Left cardiac atrium (tissue), 4 donors: ENCODE measurements at places on chromosomes 12 and 14.

DNA sequence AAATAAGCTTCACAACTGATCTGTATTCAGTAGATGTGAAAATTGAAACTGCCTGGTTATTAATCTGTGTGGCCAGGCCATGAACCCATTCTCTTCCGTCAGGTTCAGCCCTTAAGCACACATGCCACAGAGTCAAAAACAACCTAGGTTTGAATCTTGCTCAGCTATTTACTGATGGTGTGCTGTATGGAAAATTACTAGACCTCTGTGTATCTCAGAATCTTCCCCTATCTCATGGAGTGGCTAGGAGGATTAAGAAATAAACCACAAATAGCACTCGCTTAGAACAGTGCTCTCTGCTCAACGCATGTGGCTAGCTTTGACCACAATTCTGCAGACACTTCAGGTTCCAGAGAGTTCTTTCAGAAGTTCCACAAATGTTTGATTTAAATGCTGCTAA is 240.7 kb upstream of the PLEKHG7 start:
- DNase-seq: no peak

- DNase-seq: no peak
Measured at GRCh38 chr14:68634874-68635595, 157.8 kb downstream of the ZFP36L1 start.

DNA sequence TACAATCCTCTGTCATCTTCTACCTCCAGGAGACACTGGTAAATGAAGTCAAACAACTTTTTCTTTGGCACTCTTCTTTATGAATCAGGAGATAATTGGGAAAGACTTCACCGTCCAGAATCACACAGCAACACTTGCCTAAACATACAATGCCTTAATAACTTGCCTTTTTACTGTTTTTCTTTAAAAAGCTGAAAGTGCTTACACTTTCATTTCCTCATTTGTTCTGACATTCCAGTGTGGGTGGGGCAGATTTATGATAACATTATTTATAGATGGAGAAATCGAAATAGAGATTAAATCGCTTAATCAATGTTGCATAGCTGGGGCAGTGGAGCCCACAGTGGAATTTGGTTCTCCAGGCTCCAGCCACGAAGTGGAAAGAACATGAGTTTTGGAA is 2.8 kb upstream of the FRS2 start:
- no peak for DNase-seq

- no peak for DNase-seq
Measured at GRCh38 chr14:64260418-64260817, 33.8 kb downstream of the ESR2 start.

GRCh38 chr12:123119808-123120207 is 31.1 kb downstream of the PITPNM2 start:
- DNase-seq: no peak

DNA sequence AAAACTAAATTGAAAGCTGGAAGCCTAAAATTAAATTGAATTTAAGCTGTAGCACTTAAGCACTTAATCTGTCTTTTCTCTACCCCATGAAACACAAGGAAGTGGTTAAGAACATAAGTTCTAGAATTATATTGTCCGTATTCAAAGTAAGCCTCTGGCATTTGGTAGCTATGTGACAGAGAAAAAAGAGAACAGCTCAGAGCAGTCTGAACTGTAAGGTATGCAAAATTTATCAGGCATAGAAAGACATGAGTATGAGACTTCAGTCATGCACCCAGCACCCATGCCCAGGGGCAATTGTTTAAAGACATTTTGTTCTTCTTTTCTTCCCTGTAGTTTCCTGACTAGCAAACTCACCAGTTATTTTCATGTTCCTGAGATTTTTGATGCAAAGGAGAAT is 116.7 kb downstream of the KCNMB4 start:
- no peak for DNase-seq

- no peak for DNase-seq
Measured at GRCh38 chr14:44463356-44464004, 43.6 kb downstream of the FSCB start.

- no peak for DNase-seq
Measured at GRCh38 chr12:131126662-131127173, 173.0 kb downstream of the ADGRD1 start.

- no peak for DNase-seq
Measured at GRCh38 chr14:89903340-89903952, 51.1 kb downstream of the EFCAB11 start.

- DNase-seq: no peak
Measured at GRCh38 chr12:45547132-45547531, 182.4 kb upstream of the ARID2 start.

GRCh38 chr14:36524220-36524837 is 4.3 kb upstream of the NKX2-1 start:
- DNase-seq: no peak

GRCh38 chr12:92950011-92950410 is 20.9 kb upstream of the EEA1 start:
- no peak for DNase-seq

- DNase-seq: no peak
Measured at GRCh38 chr14:96795109-96795828, 1.9 kb upstream of the VRK1 start.

DNA sequence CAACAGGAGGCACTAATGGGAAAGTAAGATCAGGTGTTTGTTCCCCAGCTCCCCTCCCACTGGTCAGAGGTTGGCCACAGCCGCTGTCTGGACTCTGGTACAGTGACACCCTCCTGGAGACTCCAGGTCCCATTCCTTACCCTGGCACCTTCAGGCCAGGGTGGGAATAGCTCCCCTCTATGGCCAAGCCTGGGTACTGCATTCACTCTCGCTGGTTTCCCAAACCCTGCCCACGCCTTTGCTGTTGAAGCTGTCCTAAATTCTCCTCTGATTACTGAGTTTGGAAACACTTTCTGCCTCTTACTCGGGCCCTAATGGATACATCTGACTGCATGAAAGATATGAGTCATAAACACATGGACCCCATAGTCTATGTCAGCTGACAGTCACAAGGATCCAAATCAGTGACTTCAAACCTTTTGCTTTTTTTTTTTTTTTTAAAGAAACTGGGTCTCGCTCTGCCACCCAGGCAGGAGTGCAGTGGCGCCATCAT is 17.9 kb downstream of the HRK start:
- no peak for DNase-seq

- no peak for DNase-seq
Measured at GRCh38 chr12:124737040-124737419, 126.6 kb downstream of the SCARB1 start.

- no peak for DNase-seq
Measured at GRCh38 chr12:100145643-100146042, 3.0 kb upstream of the BLTP3B start.

GRCh38 chr12:3323002-3323685 is 167.9 kb upstream of the PRMT8 start:
- DNase-seq: peak; percentile 18

GRCh38 chr14:75941030-75941429 is 40.8 kb downstream of the TGFB3 start:
- DNase-seq: peak; percentile 39

DNA sequence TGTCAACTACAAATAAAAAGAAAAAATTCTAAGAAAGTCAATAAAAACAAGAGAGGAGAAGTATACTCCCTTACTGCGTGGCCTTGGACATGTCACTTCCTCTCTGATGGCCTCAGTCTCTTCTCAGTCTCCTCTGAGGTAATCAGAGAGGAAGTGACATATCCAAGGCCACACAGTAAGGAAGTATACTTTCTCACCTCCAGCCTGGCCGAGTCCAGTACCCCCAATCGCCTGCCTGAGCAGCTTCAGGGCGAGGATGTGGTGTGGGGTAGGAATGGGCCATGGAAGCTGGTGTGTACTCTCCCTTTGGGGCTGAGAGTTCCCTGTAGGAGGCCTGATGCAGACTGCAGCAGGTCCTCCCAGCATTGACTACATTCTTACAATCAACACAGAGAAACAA is 15.8 kb downstream of the VDR start:
- DNase-seq: no peak

DNA sequence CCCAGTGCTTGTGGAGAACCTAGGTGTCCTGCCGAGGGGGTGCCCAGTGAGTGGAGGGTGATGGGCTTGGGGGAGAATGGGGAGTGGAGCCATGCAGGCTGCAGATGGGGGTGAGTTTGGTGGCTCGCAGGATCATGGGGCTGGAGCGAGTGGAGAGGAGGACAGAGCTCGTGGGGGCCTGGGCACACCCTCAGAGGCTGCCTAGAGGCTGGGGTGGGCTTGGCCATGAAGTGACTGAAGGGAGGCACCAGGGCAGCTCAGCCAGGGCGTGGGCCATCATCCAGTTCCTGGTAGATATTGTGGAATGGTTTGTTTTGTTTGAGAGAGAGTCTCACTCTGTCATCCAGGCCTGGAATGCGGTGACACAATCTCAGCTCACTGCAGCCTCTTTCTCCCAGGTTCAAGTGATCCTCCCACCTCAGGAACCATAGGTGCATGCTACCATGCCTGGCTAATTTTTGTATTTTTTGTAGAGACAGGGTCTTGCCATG is 43.4 kb upstream of the AMN start:
- no peak for DNase-seq

DNA sequence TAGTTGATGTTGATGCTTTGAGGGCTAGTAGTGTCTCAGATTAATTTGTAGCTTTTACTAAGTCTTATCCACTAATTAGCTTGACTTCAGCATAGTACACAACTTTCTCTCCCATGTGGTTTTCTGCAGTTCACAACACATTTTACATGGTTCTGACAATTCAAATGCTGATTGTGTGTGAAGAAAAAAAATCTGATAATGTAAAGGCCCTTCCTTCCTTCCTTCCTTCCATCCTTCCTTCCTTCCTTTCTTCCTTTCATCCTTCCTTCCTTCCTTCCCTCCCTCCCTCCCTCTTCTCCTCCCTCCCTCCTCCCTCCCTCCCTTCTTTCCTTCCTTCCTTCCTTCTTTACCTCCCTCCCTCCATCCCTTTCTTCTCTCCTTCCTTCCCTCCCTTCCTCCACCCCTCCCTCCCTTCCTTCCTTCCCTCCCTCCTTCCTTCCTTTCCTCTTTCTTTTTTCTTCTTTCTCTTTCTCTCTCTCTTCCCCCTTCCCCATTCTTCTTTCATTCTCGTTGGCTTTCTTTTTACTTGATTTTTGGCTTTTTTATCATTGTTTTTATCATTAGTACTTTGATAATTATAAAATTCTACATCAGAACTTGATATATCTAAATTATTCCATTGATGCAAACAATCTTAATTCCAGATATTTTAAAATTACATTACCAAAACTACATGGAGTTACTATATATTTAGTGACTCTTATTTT is 1415.6 kb downstream of the LRFN5 start:
- no peak for DNase-seq

- no peak for DNase-seq
Measured at GRCh38 chr14:22300646-22301045, 288.4 kb downstream of the DAD1 start.

GRCh38 chr12:108498136-108498535 is 16.9 kb upstream of the FICD start:
- no peak for DNase-seq

- no peak for DNase-seq
Measured at GRCh38 chr14:44898551-44898950, 63.2 kb downstream of the KLHL28 start.

DNA sequence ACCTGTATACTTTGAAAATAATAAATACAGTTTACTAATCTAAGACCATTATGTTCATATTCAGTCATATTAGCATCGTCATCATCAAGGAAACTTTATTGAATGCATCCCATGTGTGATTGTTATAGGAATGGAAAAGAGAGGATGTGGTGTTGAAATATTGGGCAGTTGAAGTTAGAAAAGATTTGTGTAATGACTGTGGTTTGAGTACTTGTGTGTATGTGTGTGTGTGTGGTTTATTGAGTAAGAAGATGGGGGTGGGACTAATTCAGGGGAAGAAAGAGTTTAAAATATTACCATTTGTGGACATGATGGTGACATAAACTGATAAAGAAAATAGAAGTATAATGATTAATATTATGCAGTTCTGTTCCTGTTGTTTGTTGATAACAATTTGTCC is 238.7 kb upstream of the SEL1L start:
- no peak for DNase-seq

GRCh38 chr14:58587271-58587670 is 50.5 kb upstream of the DACT1 start:
- no peak for DNase-seq

DNA sequence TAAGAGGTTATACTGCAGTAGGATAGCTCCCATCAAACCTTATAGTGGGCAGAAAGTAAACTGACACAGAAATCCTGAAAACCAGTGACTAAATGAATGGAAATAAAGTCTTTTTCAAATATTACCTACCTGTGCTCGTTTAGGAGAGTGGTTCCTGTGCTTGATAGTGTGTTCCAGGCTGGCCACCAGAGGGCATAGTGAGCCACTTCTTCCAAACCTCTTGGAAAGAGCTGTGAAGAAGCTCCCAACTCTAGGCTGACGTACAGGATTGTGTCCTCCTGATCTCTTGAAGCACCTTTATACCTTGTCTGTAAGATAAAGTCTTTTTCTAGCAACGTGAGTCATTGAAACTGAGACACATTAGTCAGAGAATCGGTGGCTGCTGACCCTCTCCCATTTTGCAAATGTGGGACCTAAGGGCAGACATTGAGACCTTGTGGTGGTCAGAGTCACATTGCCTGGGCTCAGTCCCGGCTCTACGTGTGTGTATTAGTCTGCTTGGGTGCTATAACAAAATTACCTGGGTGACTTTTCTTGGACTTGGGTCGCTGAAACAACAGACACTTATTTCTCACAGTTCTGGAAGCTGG is 17.6 kb downstream of the TDP1 start:
- peak; percentile 68 for DNase-seq

DNA sequence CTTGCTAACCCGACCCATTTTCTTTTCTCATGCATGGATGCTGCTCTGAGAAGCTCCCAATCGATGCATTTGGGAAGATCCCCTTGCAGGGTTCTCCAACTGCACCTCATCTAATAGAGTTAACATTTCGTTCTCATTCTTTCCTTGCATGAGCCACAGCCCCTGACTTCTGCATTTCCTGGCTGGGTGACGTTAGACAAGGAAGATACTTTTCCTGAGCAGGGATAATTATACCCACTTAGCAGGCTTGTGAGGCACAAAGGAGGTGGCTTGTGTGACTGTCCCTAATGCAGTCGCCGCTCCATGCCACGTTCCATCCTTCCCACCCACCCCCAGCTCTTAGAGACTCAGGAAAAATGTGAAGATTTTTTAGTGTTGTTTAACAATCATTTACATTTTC is 195.1 kb downstream of the CHST11 start:
- DNase-seq: no peak

DNA sequence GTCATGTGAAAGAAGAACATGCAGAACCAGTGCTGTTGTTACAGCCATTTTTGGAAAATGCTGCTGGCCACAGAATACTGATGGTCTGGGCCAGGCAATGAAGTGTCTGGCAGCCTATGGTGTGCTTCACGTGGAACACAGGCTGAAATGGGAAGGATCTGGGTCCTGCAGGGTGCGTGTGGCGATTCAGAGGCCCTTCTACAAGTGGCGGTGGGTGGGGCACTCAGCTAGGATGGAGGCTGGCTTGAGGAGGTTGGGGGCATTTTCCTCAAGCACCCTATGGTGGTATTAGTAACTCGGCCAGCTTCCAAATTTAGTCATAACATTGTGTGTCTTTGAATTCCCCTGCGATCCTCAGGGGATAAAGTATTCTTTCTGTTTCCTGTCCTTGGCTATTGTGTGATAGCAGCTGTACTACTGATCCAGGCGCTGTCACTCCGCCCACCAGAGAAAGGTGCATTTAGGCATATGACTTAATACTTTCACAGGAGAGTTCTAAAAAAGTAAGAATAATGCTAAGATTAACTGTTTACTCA is 9.2 kb upstream of the RAD52 start:
- DNase-seq: no peak
